Endothelial cell (in vitro differentiated cells): ENCODE measurements at places on chromosomes 5 and 9. TPM values are rescaled to one million over a fixed set of nuclear protein-coding genes. Genes with fewer than 3 reads are reported as not detected.

DNA sequence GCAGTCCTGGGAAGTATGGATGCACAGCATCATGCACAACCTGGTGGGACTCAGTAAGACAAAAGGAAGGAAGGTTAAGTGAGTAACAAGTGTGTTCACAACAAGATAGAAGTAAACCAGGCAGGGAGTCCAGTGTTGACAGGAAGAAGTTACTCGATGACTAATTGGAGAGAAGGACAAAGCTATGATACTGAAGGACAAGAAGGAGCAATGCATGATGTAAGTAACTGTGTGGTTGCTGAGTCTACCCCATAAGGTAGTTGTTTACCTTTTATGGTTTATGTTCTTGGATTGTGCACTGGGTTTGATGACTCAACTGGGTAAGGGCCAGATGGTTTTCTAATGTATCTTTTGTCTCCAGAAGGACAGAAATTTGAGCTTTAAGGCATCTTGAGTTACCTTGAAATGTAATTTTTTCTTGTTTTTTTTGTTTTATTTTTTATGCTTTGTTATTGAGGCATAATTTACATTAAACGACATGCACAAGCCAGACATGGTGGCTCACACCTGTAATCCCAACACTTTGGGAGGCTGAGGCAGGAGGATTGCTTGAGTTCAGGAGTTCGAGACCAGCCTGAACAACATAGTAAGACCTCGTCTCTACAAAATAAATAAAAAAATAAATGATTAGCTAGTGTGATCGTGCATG, 89.2 kb upstream of the CAST start:
- no peak for DNase-seq

DNA sequence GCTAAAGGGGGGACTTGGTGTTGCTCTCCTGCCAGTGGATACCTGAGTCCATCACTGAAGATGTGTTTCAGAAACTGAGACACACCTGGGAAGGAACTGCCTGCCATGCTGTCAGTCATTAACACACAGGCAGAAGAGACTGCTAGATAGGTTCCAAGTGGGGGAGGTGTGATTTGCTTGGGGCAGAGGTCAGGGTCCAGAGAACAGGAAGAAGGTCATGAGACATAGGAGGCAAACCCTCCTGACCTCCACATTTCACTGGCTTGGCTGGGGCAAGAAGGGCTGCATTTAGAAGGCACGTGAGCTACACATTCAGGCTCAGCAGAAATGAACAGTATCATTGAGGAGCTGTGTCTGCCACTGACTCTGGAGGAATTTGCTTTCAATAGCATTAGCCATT, 215.8 kb downstream of the HSPA4 start:
- no peak for DNase-seq

GRCh38 chr9:133421615-133422542, at the start of gene ADAMTS13:
ADAMTS13 (plus strand) TSS chr9:133422367; CDS start chr9:133422444, 77 bp downstream.
- DNase-seq, result no peak

- DNase-seq, result no peak
Observed at GRCh38 chr5:542319-543311, 18.4 kb upstream of the SLC9A3 start.

DNA sequence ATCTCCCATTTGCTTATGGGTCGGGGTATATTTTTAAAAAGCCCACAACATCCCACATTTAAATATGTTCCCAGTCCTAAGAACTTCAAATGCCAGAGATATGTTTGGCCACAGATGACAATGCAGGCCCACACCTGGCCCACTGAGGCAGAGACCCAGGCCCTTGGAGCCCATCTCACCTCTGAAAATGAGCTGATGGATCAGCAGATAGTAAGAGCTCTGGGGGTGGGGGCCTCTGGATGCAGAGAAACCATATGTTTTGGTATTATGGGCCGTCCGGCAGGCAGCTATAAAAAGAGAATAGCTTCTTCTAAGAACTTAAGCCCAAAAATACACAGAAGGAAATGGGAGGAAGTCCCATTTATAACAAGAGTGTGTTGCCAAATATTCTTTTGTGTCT, 256.0 kb downstream of the GRIA1 start:
- DNase-seq, result no peak

GRCh38 chr9:21265421-21266189, 25.8 kb upstream of the IFNA14 start:
- no peak for DNase-seq

- DNase-seq, result no peak
Observed at GRCh38 chr5:40166802-40167201, 512.9 kb upstream of the PTGER4 start.

GRCh38 chr9:132780230-132781007, 97.7 kb downstream of the AK8 start:
- DNase-seq, result no peak

DNA sequence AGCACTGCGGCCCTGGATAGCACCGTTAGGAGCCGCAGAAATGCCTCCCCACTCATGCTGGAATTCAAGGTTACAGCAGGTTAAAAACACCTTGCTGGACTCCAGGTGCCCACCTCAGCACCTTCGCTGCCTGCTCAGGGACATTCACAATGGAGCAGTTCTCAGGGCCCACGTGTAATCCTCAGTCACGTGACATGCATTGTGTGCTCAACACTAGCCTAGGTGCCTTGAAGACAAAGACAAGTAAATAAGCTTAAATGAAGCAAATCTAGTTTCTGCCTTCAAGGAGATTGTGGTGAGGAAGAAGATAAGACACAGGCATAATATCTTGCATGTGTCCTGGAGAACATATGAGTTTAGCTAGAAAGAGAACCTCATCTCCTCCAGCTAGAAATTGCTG, 82.1 kb downstream of the FSTL4 start:
- no peak for DNase-seq

- DNase-seq, result no peak
Observed at GRCh38 chr5:2012885-2013284, 130.2 kb upstream of the IRX4 start.

Gene PCDHB5
- 7.8 TPM for total RNA-seq

Gene PKD2L2
- total RNA-seq, result not detected

Gene SLC6A7
- total RNA-seq, result not detected

Gene RNF180
- total RNA-seq, result 7.8 TPM

Gene CEL
- 4.2 TPM for total RNA-seq

Gene MEGF10
- total RNA-seq, result 5.6 TPM

Gene SFXN1
- 53.9 TPM for total RNA-seq

Gene GABRB2
- 0.26 TPM for total RNA-seq

Gene ABO
- total RNA-seq, result 1.4 TPM

Gene TAF9
- total RNA-seq, result 59.4 TPM
